Fibroblast of gingiva (primary cell): ENCODE measurements at places on chromosomes 7 and 10.

DNA sequence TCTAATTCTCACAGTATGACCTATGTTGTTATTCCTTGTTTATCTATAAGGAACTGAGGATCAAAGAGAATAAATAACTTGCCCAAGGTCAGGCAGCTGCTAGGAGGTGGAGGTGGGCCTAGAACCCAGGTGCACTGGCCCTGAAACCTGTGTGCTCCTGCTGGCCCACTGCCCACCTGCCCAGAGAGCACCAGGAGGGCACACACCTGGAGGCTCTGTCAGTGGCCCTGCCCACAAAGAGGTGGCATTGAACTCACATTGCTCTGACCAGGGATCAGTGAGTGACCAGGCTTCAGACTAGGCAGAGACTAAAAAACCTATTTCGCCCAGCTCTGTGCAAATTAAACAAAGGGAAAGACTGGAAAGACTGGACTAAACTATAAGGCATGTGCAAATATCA lies 210.6 kb downstream of the TNS3 start:
- no peak for DNase-seq

GRCh38 chr7:75844158-75844557 lies 30.6 kb upstream of the CCL24 start:
- no peak for DNase-seq

GRCh38 chr7:75657866-75658265 lies 80.9 kb downstream of the HIP1 start:
- DNase-seq, result no peak

DNA sequence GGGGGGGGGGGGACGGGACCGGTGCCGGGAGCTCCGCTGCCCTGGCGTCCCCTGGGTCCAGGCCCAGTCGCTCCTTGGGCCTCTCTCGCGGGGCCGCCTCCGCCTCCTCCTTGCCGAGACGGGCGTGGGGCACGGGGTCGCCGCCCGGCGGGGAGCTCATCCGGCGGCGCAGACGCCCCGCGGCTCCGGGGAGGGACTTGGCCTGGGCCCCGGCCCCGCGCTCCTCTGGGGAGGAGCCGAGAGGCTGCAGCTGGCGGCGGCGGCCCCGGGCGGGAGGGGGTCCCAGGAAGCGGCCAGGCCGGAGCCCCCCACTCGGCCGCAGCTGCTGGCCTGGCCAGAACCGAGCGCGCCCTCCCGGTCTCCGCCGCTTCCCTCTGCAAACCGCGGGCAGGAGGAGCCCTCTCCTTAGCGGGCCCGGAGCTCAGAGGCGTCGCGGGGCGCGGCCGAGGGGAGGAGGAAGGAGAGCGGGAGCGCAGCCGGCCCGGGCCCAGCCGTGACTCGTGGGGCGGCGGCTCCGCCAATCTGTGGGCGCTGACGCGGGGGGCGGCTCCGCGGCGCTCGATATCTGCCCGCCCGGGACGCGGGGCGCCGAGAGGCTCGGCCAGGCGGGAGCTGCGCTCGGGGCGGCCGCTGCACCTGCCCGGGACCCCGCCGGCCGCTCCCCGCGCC lies at the start of gene FAM20C:
FAM20C (plus strand) TSS at position 591 of the 669 bp plus-strand sequence. CDS start 629 bp downstream, outside the sequence.
- peak; percentile 91 for DNase-seq

GRCh38 chr10:21372651-21373410 lies 152.7 kb downstream of the SKIDA1 start:
- DNase-seq, result peak; percentile 77

- DNase-seq, result no peak
Measured at GRCh38 chr10:111784436-111784835, 399.1 kb downstream of the GPAM start.

DNA sequence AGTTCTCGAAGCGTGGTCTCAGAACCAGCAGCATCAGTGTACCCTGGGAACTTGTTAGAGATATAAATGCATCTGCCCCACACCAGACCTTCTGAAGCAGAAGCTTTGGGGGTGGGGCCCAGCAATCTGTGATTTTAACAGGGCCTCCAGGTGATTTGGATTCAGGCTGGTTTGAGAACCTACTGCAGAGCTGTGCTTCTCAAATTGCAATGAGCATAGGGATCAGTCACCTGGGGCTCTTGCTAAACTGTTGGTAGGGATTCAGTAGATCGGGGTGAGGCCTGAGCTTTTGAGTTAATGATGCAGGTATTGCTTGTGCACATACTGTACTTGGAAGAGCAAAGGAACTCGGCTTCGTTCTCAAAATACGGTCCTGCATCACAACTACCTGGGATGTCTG lies 243.6 kb upstream of the PODXL start:
- no peak for DNase-seq
